ENCODE measurements at places on chromosomes 11 and 22. TPM values are rescaled to one million over a fixed set of nuclear protein-coding genes. Genes with fewer than 3 reads are reported as not detected.

Gene BRSK2
- total RNA-seq = 0.06 TPM

Gene ABCG4
- total RNA-seq = 0.05 TPM

Gene OR52H1
- not detected for total RNA-seq

Gene RNF214
- 5.5 TPM for total RNA-seq

- DNase-seq = no peak
Measured at GRCh38 chr11:7498193-7498592, 12.9 kb downstream of the OLFML1 start.

Gene OR51B5
- total RNA-seq = not detected
